ENCODE measurements at places on chromosomes 12 and 14.

DNA sequence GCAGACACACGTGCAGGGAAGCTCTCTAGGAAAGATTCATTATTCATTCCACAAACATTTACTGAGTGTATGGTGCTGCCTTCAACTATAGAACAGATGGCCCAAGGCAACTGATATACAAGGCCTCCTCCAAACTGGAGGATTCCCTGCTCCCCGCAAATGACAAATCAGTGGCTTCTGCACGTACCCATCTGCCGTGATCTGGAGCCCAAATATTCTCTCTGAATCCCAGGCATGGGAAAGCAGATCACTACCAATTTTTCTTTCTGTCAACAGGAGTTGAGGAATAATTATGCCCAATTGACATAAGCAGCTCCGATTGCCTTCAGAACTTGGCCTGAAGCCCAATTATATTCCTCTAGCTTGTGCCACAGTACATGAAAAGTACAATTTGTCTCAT is 174.2 kb upstream of the CCDC196 start:
- DNase-seq = no peak

GRCh38 chr12:120856980-120857379 is 47.2 kb downstream of the SPPL3 start:
- DNase-seq = no peak

GRCh38 chr14:101673873-101674272 is 87.6 kb upstream of the PPP2R5C start:
- DNase-seq = no peak

GRCh38 chr12:71942259-71942658 is 3.6 kb downstream of the TPH2 start:
- no peak for DNase-seq

GRCh38 chr12:75459755-75460154 is 20.8 kb upstream of the GLIPR1 start:
- no peak for DNase-seq

GRCh38 chr14:73249564-73250316 is 12.4 kb downstream of the PAPLN start:
- DNase-seq = no peak

DNA sequence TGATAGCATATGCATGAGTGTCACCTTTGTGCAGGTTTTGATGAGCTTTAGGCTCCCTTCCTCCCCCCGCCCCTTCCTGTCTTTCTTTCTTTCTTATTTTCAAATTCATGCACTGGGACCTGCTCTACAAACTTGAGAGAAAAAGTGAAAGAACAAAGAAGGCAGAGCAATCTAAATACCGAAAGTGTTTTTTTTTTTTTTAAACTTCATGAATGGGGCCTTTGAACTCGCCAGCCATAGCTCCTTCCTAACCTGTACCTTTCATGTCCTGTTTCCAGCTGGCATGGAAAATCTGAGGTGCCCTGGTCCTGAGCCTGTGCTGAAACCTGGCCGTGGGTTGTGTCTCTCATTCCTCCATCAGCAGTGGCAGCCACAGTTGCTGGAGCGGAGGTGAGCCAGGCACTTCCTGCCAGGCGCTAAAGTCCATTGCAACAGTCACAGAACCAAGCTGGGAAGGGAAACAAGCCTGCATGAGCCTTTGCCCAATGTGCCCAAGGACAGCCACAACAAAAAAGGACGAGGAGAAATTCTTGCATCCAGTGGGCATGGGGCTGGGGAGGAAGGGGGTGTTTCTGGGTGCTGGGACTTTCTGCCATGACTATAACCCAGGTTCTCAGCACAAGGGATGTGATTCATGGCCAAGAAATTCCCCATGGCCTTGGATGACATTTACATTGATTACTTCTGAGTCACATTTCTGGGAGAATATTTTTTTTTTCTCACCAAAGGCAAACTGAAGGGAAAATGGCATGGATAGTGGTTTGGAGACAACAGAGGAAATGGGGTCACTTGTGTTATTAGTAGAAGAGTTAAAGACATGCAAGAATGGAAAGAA is 102.7 kb downstream of the TMEM30B start:
- no peak for DNase-seq

DNA sequence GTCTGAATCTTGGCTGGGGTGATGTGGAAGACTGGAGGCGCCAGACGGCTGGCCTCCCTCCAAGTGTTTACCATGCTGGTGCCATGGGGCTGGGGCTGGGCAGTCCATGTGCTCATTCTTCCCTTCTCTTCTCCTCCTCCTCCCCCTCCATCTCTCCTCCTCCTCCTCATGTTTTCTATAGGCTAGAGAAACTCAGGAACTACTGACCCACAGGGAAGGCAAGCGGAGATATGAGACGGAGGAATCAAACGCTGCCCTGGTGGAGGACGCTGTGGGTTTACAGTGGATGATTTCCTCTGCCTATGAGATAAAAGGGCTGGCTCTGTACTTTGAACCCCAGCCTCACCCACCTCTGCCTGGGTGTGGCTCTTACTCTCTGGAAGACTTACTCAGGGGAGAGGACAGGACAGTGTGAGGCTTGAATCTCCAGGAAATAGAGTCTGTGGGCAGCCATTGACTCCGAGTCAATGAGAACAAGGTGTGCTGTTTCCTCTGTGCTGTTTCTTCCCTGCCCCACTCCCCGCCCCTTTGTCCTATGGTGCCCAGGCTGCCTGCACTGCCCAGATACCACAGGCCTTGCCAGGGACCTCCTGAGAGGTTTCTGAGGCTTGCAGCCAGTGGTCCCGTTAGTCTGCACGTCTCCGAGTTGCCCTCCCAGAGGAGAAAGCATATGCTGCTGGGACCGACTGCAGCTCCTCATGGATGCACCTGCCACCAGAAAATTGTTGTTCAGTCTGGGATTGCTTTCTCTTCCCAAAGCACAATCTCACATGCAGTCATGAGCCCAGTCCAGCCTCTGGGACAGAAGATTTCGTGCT is 132.6 kb upstream of the ARHGAP5 start:
- no peak for DNase-seq

DNA sequence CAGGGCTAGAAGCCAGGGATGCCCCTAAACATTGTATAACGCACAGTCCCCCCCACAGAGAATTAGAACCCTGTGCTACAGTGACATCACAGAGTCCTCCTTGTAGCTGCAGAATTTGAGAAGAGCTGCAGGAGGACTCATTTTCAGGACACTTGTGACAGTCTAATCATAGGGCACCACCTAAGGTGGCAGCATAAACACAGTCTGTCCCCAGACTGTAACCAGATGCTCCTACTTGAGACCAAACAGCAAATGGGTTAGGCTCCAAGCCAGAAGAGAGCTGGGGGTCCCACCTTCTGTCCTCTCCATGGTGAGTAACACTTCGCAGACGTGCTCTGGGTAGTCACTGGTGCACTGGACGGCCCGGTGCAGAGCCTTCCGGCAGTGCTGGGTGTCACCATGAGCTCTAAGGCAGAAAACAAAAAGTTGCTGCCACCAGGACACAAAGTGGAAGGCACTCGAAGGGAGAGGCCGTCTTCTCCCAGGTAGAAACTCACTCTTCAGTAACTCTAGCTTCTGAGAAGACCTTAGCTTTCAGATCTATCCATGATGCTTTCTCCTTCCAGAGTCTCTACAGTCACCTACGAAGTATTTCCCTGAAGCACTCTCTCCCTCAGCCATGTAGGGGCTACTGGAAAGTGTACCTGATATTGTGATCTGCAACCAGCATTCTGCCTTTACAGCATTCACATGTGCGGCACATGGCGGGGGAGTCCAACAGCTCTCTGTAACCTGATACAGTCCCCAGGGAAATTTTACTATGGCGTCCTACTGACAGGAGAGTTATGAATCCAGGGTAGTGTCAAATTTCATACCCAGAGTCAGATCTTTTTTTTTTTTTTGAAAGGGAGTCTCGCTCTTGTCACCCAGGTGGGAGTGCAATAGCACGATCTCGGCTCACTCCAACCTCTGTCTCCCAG is 17.1 kb downstream of the FICD start:
- DNase-seq = peak; percentile 11

DNA sequence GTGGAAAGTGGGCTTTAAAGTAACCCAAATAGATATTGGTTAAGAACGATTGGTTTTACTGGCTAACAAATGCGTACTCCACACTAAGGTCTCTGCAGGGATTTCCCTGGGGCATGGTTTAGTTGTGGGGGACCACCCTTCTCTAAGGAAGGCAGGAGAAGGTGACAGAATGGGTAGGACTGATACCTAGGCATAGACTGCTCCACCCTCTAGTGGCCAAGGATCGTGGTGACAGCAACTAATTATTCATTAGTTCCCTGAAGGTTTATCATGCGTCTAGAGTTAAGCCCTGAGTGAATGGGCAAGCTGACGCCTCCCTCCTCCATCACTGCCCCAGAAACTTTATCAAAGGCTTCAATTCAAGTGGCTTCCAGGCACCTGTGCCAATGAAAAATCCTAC is 9.1 kb downstream of the FAM181A start:
- DNase-seq = no peak

GRCh38 chr12:118432812-118433545 is 56.6 kb downstream of the SUDS3 start:
- no peak for DNase-seq

GRCh38 chr12:52341066-52341580 is 19.9 kb upstream of the KRT83 start:
- no peak for DNase-seq

DNA sequence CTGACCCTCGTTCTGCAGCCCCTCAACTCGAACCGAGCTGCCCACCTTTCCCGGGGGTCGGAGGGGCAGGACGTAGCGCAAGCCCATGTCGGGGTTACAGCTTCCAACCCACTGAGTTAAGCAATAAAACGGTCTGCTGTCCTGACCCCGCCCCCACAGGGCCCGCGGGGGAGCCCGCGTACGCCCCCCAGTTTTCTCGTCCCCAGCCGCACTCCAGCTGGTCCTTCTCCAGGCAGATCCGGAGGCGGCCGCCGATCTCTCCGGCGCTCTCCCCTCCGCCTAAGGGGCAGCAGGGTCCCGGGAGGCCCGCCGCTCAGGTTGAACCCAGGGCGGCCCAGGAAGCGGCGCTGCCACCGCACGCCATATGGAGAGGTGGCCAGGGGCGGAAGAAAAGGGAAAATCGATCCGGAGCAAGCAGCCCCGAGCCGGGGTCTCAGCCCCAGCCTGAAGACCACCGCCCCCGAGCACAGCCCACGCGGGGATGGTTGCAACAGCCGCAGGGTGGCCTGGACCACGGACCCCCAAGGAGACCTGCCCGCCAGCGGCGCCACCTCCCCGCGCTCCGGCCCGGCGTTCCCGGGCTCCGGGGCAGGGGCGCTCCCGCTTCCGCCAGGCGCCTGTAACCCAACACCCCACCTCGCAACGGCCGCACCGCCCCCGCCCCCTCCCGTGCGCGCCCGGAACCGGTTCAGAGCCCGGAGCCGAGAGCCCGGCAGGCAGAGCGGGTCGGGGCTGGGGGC is 760 bp downstream of the ACTN1 start:
- peak; percentile 57 for DNase-seq

DNA sequence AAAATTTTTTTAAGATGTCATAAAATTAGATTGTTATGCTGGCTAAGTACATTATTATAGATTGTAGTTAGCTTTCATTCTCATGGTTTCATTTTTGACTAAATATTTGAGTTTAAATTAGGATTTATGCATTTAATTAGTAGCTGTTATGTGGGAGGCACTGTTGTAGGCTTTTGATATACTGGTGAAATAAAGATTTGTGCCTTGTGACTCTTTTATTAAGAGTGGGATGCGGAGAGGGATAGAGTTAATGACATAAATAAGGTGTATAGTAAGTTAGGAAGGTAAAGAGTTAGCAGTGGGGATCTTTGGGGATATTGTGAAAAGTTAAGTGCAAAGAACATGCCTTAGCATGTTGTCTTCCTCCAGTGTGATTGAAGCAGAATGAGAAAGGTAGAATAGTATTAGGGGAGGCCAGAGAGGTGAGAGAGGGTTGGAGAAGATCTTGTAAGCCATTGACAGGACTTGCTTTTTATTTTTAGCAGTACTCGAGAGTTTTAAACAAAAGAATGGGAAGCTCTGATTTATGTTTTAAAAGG is 8.8 kb downstream of the ARHGAP5 start:
- no peak for DNase-seq

- DNase-seq = peak; percentile 66
Observed at GRCh38 chr14:20455355-20456300, 602 bp downstream of the APEX1 start.

DNA sequence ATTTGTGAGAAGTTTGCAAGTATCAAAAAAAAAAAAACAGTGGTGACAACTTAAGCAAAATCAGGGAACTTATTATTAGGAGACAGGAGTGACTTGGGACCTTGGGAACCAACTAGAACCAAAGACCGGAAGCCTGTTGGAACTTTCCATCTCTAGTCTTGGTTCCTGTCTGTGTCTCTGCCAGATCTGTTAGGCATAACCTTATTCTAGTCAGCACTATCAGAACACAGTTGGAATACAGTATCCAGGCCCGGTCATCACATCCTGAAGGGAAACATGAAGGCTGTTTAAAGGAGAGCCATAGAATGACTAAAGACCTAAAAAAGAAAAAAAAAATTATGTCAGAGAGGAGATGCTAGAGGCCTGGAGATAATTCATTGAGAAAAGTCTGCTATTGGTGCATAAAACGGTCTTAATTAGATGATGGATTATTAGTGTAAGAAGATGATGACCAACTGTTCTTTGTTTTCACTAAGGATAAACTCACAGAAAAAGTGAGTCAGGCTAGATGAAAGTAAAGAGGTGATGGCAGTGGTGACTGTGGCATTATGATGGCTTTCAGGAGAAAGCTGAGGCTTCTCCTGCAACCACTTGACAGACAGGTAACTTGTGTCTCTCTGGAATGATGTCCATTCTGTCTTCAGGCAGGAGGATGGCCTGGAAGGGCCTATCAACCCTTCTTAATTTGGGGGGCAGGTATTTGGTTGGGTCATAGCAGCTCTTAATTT is 28.2 kb downstream of the DACT1 start:
- DNase-seq = no peak

- no peak for DNase-seq
Observed at GRCh38 chr12:91053951-91054715, 3.7 kb downstream of the KERA start.

GRCh38 chr12:131865180-131865875 is 29.1 kb upstream of the ULK1 start:
- DNase-seq = no peak

- DNase-seq = no peak
Observed at GRCh38 chr14:26605602-26606001, 7.8 kb upstream of the NOVA1 start.

DNA sequence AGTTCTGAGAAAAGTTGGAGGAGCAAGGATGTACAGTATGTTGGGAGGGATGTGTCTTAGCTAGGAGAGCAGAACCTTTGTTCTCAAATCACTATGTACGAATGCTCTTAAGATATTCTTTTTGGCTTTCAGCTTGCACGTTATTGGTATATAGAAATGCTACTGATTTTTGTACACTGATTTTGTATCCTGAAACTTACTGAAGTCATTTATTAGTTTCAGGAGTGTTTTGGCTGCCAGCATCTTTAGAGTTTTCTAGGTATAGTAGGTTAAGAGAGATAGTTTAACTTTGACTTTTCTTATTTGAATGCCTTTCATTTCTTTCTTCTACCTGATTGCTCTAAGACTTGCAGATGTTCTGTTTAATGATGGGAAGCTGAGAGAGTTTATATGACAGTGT is 442.8 kb upstream of the FBXO33 start:
- no peak for DNase-seq

- no peak for DNase-seq
Observed at GRCh38 chr14:103428723-103429556, 43.7 kb downstream of the MARK3 start.

Data from NCI-H510A (cell line).